AML-193 (cell line): ENCODE measurements at places on chromosomes 2 and 18.
A peak's percentile ranks its signal among the peaks of the same experiment; 100 is the strongest.

GRCh38 chr18:5955861-5956260, 60.5 kb upstream of the TMEM200C start:
- no peak for DNase-seq

DNA sequence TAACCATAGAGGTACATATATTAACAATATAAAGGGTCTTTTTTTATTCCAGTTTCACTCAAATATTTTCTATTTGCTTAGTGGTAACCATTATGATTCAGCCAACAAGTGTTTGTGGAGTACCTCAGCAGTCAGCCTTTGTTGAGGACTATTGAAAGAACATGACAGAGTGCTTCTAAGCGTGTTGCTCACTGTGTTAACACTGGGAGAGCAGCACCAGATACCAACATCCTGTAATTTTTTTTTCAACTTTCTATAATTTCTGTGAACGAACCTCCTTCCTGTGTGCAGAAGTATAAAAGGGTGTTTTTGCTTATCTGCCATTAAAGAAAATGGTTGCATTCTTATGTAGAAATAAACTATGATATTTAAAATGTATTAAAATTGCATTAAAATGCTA, 239.0 kb downstream of the PHLPP1 start:
- no peak for DNase-seq

DNA sequence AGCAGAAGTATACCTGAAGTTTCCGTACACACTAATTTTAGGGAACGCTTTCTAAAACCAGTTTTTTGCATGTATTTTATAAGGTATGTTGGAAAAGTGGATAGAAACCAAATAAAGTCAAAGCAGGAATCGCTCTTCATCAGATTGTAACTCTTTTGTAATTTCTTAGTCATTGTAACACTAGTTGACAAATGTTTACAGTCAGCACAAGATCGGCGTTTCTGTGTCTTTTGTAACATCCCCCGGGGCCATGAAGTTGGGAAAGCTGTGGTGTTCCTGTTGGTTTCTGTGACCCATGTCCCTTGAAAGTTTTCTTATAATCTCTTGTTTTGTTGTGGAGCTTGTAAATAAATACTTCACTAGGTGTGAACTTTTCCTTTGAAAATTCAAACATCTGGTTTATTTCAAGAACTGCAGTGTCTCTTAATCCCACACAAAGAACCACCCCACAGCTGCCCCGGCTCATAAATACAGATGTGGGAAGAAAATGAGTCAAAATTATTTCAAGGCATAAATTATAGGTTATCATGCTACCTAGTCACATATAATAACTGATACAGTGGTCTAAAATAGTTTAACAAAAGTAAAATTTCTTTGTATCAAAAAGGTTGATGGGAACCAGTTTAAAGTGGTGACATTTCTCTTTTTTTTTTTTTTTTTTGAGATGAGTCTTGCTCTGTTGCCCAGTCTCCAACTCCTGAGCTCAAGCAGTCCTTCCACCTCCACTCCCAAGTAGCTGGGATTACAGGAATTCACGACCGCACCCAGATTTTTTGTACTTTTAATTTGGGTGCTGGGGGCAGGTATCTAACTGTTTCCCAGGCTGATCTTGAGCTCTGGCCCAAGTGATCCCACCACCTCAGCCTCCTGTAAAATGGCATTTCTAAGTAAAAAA, 751 bp upstream of the NMI start:
- peak; percentile 83 for DNase-seq

- no peak for DNase-seq
Measured at GRCh38 chr2:105100046-105100840, 62.4 kb downstream of the MRPS9 start.

DNA sequence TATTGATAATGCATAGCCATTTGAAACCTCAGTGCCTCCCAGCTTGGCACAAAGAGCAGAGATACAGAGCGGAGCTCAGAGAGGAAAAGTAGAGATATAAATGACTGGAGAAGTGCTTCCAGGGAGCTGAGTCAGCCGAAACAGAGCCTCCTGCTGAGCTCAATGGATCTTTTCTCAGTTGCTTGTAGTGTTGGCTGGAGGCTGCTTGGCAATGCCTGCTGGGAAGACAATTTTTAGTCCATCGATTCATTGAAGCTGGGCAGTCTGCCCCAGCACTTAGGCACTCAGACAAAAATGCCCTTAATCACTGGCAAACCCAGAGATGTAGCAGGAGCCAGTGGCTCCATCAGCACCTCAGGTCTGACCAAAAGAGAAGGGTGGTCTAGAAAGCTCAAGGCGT, 81.3 kb upstream of the SETBP1 start:
- DNase-seq = no peak

GRCh38 chr2:128416806-128417205, 98.1 kb upstream of the HS6ST1 start:
- no peak for DNase-seq

- no peak for DNase-seq
Measured at GRCh38 chr2:14884651-14885050, 252.1 kb downstream of the LRATD1 start.

- no peak for DNase-seq
Measured at GRCh38 chr2:25032901-25033300, 9.0 kb upstream of the EFR3B start.

- DNase-seq = no peak
Measured at GRCh38 chr2:173400760-173401159, 46.1 kb downstream of the CDCA7 start.

- peak; percentile 23 for DNase-seq
Measured at GRCh38 chr2:90069290-90069894, 1377.9 kb downstream of the RPIA start.

DNA sequence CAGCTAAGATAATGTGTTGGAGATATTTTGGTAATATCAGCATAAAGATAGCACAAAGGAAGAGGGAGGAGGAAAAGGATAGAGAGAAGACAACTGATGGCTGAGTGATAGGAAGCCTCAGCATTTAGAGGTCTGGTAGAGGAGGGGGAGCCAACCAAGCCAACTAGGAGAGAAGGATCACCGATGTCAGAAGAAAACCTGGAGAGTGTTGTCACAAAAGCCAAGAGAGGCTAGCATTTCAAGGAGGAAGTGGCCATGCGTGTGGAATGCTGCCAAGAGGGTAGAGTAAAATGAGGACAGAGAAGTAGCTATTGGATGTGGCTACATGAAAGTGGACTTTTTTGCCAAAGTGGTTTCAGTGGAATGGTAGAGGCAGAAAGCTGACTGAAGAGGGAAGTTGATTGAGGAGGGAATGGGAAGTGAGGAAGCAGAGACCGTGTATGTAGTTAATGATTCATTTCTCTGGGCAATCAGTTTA, 34.3 kb downstream of the LCLAT1 start:
- peak; percentile 71 for DNase-seq

DNA sequence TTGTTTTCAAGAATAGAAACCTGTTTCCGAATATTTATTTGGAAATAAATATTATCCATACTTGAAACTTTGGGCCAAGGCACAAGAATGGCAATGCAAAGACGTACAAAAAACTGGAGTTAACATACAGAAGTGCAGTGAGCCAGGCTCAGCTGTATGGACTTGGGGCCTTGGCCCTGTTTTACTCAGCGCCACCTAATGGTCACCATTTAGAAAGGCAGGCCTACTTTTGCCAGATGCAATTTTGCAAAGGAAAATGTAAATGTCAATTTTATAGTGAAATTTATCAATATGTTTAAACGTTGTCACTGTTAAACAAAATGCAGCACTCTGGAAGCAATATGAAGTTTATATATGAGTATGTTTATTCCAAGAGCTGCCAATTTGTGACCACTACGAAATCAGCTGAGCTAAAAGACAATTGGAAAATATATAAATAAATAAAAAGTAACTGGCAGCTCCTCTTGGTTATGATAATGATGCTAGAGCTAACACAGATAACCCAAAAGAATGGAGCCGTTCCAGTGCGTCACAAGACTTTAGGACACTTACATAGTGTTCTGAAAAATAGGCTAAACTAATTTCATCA, 155.0 kb downstream of the ARHGAP15 start:
- DNase-seq = peak; percentile 62

DNA sequence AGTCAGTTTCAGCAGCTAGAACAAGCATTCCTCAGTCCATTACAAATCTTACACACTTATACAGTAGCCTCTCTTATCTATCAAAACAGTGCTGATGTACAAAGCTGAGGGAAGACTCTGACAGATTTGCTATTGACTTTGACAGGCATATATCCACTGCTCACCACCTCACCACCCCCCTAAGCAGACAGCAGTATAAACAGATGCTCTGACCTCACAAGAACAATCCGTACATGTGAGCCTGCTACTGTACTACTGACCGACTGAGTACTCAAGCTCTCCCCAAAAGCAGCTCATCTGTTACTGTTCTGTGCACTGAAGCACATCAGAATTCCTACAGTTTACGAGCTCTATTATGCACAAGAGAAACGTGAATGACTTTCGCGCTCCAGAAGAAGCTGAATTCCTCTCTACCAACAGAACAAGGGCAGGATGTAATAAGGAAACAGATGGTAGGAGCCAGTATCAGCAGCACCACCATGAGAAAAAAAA, 95.6 kb upstream of the PDE1A start:
- no peak for DNase-seq

GRCh38 chr2:220696280-220696669, 875.8 kb downstream of the EPHA4 start:
- no peak for DNase-seq

GRCh38 chr2:37969731-37970130, 44.6 kb downstream of the RMDN2 start:
- no peak for DNase-seq

DNA sequence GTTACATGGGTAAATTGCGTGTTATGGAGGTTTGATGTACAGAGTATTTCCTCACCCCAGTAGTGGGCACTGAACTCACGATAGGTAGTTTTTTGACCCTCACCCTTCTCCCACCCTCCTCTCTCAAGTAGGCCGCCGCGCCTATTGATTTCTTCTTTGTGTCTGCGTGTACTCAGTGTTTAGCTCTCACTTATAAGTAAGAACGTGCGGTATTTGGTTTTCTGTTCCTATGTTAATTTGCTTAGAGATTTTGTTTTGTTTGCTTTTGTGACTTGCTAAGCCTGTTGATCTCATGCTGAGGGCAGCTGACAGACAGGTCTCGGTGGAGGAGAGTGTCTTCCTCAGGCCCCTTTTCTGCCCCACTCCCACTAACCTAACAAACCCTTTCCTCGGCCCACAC, 36.2 kb downstream of the ACOXL start:
- no peak for DNase-seq

- DNase-seq = no peak
Measured at GRCh38 chr18:67511840-67512239, 4.7 kb downstream of the DSEL start.

- no peak for DNase-seq
Measured at GRCh38 chr2:172066394-172066886, 18.9 kb upstream of the DLX1 start.

DNA sequence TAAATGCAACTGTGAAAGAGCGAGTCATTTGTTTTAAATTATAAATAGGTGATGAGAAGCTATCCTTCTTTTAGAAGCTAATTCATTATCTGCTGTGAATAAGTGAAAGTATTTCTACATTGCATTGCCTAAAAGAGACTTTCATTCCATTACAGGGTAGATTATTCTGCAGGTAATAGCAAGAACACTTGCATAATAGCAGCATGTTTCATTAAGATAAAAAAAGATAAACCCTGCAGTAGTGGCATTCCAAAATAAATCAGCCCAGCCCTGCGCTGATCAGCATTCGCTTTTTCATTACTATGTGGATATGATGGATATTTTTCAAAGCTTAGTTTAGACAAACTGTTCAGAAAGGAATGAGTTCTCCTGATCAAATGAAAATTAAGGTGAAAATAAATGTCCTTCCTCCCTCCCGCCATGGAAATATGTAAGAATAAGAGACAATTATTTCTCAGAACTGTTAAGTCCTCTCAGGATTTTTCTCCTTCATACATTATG, 72.8 kb downstream of the DSC3 start:
- DNase-seq = no peak

- no peak for DNase-seq
Measured at GRCh38 chr2:13584020-13584419, 867.3 kb downstream of the TRIB2 start.

- no peak for DNase-seq
Measured at GRCh38 chr2:1494906-1495305, 81.6 kb downstream of the TPO start.

GRCh38 chr2:75798569-75798968, 87.9 kb upstream of the GCFC2 start:
- DNase-seq = no peak

- DNase-seq = no peak
Measured at GRCh38 chr18:25047983-25048382, 304.0 kb downstream of the ZNF521 start.

- no peak for DNase-seq
Measured at GRCh38 chr2:223093436-223094241, 41.6 kb downstream of the KCNE4 start.

GRCh38 chr2:29747786-29748470, 173.5 kb downstream of the ALK start:
- DNase-seq = no peak

DNA sequence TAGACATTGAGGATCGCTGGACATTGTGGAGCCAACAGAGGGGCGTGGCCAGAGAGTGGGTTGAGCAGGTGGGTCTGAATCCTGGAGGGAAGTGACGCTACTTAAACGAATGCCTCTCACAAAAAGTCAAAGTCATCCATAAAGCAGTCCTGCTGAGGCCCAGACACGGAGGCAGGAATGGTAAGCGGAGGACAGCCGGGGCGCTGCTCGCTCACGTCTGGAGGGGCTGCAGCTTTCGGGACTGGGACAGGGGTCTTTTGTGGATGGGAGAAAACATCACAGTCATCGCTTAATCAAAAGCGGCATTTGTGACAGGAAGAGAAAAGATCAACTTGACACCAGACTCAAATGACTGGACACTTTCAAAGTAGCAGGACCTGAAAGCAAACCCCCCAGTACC, 88.4 kb downstream of the PTGR3 start:
- DNase-seq = no peak

- no peak for DNase-seq
Measured at GRCh38 chr2:150552041-150552820, 64.8 kb upstream of the RND3 start.

- no peak for DNase-seq
Measured at GRCh38 chr2:99865818-99866676, 276.3 kb downstream of the AFF3 start.

GRCh38 chr2:69914950-69915945, at the start of gene MXD1:
TSS of gene MXD1 (plus strand) at chr2:69915109. CDS start at chr2:69915331, 222 bp downstream.
- DNase-seq = no peak

- DNase-seq = no peak
Measured at GRCh38 chr2:204583773-204584172, 38.5 kb downstream of the PARD3B start.

DNA sequence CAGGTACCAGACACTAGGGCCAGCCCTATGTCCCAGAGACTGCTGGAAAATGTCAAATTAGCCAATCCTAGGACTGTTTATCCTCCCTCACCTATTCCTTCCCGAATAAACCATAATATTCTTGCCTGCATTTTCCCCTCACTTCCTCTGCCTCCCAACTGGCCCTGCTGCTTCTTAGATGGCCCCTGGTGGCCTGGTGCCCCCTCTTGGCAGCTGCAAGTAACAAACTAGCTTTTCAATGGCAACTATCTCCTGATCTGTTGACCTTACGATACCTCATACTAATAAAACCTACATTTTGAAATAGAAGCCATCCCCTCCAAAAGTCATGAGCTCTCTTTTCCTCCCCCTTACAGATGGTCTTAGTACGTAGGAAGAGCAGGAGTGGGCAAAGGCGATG, 132.0 kb downstream of the ALPK2 start:
- no peak for DNase-seq
